ENCODE measurements at places on chromosomes 2 and 18. TPM values are rescaled to one million over a fixed set of nuclear protein-coding genes. Genes with fewer than 3 reads are reported as not detected.

CYP26B1 gene
- total RNA-seq, result 1.1 TPM

FTCDNL1 gene
- total RNA-seq, result 0.27 TPM

LIMS3 gene
- total RNA-seq, result 17.8 TPM

POTEI gene
- 0.16 TPM for total RNA-seq

PLGLB1 gene
- total RNA-seq, result 0.75 TPM

ANKRD30BL gene
- not detected for total RNA-seq

CRYGC gene
- total RNA-seq, result not detected

PNKD gene
- 56.1 TPM for total RNA-seq

FRZB gene
- 0.09 TPM for total RNA-seq

TFPI gene
- 286 TPM for total RNA-seq

PJVK gene
- total RNA-seq, result 1.4 TPM
